HL-60 (cell line): ENCODE measurements at places on chromosomes 3 and 15.

GRCh38 chr15:71379893-71380292 is 264.6 kb downstream of the THSD4 start:
- no peak for DNase-seq

DNA sequence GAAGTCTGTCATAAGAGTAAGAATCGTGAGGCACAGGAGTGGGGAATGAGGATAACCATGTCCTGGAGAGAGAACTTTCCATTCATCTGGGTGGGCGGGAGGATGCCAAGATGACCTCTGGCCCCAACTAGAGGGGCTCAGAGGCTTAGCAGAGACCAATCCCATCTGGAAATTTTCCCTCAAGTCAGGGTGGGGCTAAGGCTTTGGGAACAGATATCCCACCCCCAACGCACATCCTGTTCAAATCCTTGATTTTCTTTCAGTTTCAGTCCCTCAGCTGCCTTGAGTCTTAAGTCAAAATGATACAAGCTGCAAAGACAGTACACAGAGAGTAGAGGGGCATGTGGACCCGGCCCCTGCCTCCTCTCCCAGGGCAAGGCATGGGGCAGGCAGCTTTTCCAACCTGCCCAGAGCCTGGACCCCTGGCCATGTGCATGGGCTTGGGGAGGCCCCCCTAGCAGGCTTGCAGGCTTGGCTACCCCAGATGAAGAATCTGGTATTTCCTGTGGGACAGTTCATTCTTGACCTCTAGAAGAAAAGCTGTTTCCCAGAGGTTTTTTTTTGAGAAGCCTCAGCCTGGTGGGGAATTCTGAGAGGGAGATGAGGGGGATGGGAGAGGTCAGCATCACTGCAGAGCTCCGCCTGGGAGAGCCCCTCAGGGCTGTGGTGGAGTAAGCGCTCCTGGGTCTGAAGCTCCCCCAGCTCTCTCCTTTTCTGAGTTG is 109.7 kb upstream of the HACD2 start:
- no peak for DNase-seq

DNA sequence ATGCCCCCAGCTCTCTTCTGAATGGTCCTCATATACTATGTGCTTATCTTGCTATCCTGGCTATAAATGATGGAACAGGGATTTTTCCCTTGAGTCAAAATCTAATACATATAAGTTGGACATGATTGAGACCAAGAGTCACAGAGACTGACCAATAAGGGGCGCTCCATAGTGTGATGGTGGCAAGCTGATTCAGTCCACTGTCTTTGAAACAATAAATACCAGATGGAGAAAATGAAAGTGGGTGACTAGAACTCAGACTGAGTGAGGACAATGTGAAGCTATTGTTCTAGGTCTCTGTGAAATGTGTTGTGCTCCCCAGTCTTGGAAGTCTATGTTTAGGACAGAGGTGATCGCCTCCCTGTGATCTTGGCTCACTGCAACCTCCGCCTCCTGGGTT is 10.6 kb upstream of the FSTL1 start:
- DNase-seq = no peak

GRCh38 chr3:32004113-32004765 is 22.7 kb downstream of the ZNF860 start:
- no peak for DNase-seq

GRCh38 chr3:25007974-25008658 is 419.9 kb upstream of the RARB start:
- no peak for DNase-seq

- DNase-seq = peak; percentile 12
Observed at GRCh38 chr3:177835008-177835407, 637.7 kb upstream of the TBL1XR1 start.
